ENCODE measurements at places on chromosomes 1 and 21.

DNA sequence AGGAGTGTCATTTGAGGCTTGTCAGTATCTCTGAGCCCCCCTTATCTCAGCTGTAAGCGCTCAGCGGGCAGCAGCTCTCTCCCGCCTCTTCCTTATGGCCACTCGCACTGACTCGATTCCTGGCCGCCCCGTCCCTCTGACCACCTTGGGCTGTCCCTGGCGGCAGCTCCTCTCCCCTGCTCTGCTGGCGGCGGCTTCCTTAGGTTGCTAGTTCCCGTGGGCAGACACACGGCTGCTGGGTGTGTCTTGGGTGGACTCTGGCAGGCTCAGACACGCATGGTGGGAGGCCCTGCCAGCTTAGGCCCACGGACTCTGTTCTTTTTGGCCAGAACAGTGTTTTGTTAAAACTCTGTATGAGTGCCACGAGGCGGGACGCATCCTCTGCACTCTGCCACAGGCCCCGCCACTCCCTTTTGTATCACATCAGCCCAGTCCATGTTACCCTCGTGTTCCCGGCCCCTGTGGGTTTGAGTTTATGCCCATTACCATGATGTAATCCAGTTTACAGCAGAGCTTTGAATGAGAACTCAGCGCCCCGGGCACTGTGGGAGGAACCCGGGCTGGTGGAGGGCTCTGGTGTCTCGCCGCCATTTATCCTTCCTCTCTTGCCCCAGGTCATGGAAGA is 45.9 kb downstream of the COQ8A start:
- no peak for DNase-seq

DNA sequence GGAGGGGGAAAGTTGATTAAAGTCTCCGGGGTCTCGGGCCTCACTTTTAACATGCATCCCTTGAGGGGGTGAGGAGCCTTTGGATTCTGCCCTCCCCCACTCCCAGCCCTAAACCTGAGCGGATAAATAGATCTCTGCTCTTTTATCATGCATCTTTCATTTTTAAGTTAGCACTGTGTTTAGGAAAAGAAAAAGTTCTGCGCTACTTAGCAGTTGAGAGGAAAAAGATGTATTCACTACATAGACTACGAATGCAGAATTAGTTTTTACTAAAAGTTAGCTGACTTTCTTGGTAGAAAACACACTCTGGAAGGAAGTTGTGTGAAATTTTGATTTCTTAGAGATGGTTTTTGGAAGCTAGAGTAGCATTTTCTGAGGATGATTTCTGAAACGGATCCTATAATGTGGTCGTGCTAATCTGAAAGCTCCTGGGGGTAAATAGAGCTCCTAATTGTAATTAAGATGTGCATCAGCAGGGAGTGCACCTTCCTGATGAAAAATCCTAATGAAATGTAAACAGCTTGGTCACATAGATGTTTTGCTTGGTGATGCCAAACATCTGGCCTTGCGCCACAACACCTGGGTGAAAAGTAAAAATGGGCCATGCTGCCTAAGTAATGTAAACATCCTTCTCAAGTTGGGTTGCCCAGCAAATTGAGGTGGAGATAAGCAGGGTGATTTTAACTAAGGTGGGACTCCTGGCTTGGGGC is 1.8 kb downstream of the ROR1 start:
- no peak for DNase-seq

GRCh38 chr1:13756557-13757315 is 56.7 kb downstream of the PRDM2 start:
- no peak for DNase-seq

- DNase-seq: peak; percentile 26
Observed at GRCh38 chr1:215076322-215076721, 6.2 kb upstream of the KCNK2 start.

DNA sequence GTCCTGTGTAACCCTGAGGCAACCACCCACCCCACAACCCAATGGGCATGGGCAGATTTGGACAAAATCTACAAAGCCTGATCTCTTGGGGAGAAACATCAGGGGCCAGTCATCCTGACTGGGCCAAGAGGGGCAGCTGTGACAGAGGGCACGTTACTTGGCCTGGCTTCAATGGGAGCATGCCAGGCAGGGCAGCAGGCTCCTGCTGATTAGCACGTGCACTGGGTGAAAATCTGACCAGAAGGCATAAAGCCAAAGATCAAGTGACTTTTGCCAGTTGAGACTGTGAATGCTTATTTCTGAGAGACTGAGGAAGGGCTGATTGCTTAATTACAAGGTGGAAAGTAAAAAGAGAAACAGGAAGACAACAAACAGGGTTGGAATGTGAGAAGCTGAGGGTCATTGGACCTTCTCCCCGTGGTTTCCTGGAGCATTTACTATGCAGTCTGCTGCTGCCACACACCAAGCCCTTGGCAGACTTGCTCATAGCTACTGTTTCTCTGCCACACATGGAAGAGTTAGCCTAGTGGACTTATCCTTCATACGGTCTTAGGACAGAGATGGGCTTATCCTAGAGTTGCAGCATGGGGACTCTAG is 39.8 kb upstream of the TNR start:
- DNase-seq: no peak

DNA sequence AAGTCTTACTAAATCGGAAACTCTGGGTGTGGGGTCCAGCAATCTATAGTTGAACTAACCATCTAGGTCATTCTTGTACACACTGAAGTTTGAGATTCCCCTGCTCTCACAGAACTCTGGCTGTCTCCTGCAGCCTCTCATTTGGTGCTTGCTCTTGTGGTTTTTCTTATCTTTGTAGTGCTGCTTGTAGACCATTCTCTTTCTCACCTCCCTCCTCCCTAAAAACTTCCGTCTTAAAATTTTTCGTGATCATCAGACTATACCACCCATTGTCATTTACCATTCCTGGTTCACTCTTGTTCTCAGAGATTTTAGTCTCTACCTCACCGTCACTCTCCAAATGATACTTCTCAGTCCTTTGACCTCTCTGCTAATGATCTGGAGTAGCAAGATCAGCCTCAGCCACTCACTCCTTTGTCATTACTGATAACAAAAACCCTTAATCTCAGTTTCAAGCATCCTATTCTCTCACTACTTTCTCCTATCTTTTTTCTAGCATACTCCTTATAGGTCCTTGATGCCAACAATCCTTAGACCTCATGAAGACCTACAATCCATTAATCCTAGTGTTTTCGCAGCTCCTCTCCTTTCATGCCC is 13.0 kb upstream of the EPHX4 start:
- DNase-seq: no peak

GRCh38 chr1:104874044-104874443 is 1124.3 kb downstream of the AMY1C start:
- DNase-seq: no peak

DNA sequence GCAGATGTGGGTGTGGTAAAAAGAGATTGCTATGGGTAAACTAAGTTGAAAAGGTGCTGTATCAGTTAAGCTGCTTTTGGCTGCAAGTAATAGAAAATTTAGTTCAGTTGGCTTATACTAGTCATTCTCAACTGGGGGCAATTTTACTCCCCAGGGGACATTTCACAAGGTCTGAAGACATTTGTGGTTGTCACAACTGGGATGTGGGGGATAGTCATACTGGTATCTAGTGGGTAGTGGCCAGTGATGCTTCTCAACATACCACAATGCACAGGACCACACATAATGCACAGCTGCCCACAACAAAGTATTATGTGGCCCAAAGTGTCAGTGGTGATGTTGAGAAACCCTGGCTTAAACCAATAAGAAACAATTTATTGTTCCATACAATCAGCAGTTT is 31.4 kb downstream of the SERTAD4 start:
- no peak for DNase-seq

DNA sequence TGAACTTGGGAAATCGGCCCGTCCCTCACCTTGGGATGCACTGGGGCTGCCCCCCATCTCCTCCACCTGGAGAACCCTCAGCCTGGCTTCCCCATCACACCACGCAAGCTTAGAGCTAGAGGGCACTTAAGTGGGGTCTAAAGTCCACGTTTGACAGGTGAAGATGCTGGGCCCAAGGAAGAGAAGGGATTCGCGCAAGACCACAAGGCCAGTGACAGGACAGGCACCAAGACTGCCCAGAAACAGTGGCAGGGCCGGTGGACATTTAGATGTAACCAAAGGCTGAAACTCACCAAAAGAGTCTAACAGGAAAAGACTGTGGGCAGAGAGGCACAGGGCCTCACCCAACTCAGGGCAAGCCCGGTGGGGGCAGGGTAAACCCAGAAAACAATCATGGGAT is 130.8 kb upstream of the EDN2 start:
- no peak for DNase-seq

- no peak for DNase-seq
Observed at GRCh38 chr21:30251781-30252180, 31.0 kb downstream of the KRTAP24-1 start.

DNA sequence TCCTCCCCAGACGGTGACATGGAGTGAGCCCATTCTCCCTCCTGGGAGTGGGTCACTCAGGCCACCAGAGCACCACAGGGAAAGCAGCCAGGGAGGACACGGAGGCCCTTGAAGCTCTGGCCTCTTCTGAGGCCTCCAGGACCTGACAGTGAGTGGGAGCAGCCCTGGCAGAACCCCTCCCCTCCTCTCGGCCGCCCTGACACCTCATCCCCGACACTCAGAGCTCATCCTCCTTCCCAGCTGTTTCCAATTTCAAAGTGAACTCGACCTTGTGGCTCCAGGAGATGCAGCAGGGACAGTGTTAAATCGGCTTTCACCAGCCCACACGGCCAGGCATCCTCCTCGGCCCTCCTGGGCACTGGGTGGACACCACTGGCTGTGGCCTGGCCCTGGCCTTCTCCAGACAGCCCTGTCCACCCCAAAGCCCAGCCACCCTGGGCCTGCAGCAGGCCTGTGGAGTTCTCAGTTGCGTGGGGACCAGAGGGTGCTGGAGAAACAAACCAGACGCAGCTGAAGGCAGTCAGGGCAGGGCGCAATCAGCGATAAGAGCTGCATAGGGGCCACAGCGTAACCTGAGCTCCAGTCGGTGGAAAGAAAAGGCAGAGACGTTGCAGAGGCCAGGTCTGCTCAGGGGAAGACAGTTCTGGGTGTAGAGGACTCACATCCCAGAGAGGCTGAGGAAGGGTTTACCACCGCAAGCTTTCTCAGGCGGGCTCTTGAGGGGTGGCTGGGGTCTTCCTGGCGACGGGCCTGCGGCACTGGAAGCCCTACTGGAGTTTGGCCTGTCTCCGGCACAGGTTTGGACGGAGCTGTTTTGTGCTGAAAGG is 27.1 kb downstream of the FTCD start:
- DNase-seq: no peak

All from RKO (cell line).